ENCODE measurements at places on chromosomes 7 and 10.
A peak's percentile ranks its signal among the peaks of the same experiment; 100 is the strongest.

DNA sequence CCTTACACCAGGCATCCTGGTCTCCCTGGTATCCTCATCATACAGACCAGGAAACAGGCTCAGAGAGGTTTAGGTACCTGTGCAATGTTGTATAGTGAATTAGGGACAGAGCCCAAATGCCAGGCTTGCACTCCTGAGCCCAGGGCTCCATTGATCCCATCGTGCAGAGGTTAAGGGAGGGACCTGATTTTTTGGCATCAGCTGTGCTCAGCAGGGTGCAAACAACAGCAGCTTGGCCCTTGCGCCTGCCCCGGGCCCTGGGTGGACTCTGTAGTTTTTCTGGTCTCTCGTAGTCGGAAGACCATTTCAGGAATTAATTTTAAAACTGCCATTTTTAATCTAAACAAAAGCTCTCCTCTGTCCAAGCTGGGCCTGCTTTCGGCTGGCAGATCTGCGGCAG lies 79.2 kb downstream of the COL26A1 start:
- no peak for DNase-seq

GRCh38 chr7:83427884-83428283 lies 221.1 kb downstream of the SEMA3E start:
- no peak for DNase-seq

GRCh38 chr7:35384761-35385700 lies 131.1 kb upstream of the TBX20 start:
- no peak for DNase-seq

DNA sequence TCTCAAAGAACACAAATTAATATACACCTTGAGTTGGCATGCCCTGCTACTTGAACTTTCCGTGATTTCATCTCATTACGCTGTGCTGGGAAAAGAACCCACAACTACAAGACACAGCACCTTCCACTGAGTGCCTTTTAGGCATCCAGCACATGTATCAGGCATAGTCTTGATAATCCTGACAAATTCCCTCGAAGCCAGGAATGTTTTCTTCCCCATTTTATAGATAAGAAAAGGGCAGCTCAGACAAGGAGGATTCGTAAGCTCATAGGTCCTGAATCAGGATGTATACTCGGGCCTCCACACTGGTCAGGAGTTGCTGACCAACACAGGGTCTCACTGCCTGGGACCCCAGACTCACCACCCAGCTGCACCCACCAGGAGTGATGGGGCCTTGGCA lies 368.6 kb downstream of the TNS3 start:
- DNase-seq, result no peak

- DNase-seq, result peak; percentile 68
These were observed 88.7 kb upstream of the MYL10 start for GRCh38 chr7:101717628-101718357.

GRCh38 chr7:157570531-157571200 lies 233.9 kb downstream of the DNAJB6 start:
- DNase-seq, result no peak

GRCh38 chr7:26200038-26200443 lies 505 bp downstream of the HNRNPA2B1 start:
- DNase-seq, result no peak

- DNase-seq, result no peak
These were observed 110.1 kb downstream of the CDK14 start for GRCh38 chr7:90706072-90706716.

- no peak for DNase-seq
These were observed 104.3 kb downstream of the CREB5 start for GRCh38 chr7:28516390-28517172.

DNA sequence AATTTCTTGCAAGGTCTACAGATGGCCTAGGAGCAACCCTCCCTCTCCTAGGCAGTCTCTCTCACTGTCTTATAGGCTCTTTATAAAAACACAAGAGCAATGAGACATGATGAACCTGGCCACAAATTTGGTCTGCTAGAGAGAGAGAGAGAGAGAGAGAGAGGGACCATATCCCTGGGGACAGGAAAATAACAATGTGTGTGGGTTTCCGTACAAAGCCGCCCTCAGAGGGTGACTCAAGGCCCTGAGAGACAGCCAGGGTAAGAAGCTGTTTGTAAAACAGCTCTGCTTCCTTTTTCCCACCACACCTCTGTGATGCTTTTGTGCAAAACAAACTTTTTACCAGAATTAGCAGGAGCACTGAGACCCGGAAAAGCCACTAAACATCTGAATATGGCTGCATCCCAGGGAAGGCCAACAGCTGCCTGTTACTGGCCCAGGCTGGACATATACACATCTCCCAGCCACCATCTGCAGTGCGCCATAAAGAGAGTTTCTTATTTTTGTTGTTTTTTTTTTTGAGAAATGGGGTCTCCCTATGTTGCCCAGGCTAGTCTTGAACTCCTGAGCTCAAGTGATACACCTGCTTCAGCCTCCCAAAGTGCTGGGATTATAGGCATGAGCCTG lies 18.4 kb downstream of the GIMAP5 start:
- no peak for DNase-seq

GRCh38 chr10:60340973-60341372 lies 48.7 kb downstream of the ANK3 start:
- no peak for DNase-seq

- no peak for DNase-seq
These were observed 17.8 kb downstream of the KCP start for GRCh38 chr7:128892521-128893250.

- DNase-seq, result no peak
These were observed 20.9 kb downstream of the MAP3K8 start for GRCh38 chr10:30454744-30455510.

- no peak for DNase-seq
These were observed 146.3 kb upstream of the CELF2 start for GRCh38 chr10:10871352-10871751.

DNA sequence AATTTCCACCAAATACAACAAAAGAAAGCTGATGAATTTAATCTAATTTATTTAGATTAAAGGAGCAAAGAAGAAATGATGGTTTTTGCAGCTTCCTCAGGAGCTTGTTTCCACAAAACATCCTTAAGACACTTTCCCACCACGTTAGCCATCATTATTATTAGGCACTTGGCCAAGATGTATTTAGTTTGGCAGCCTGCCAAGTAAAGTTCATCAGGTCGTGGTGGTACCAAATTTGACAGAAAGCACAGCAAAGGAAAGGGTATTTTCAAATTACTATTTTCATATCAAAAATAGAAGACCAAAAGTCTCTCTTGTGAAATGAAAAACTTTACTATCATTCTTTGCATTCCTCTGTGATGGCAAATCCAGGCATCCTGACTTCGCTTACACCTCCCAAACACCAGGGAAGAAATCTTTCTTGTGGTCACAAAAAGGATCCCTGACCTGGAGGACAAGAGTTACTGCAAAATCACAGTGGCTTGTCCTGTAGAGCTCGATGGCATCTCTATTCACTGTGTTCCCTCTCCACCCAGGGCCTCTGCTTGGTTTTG lies 123.1 kb upstream of the INHBA start:
- peak; percentile 47 for DNase-seq

GRCh38 chr10:65194555-65194954 lies 1673.4 kb downstream of the REEP3 start:
- no peak for DNase-seq

- DNase-seq, result no peak
These were observed 322.3 kb downstream of the WDR37 start for GRCh38 chr10:1378473-1378872.

DNA sequence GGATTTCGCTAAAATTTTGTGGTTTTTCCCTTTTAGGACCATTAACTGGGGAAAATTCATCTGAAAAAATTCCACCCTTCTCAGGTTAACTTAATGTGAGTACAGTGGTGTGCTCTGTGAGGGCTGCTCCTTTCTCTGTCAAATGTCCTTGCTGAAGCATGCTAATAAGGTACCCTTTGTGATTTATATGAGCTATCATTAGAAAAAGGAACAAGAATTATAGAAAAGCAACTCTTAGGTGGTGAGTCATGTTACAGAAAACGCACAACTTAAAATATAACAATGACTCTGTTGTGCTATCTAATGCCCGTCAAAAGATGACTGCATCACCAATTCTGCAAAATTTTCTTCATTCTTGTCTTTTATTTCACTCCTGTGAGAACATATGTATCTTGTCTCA lies 162.0 kb upstream of the MAGI2 start:
- DNase-seq, result no peak

DNA sequence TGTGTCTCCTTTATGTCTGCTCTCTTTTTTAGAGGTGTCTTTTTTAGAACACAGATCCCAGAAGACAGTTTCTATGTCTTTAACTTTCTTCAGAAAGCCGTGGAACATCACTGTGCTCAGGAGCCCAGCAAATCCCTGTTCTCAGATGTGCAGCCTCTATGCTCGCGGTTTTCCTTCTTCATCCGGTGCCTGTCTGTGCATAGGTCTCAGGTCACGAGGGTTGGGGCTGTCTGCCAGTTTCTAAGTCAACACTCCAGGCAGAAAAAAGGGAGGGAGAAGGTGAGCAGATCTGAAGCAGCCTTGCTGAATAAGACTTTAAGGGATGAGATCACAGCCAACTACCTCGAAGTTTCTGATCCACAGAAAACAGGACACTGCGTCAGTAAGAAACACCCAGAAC lies 68.5 kb downstream of the CRTAC1 start:
- no peak for DNase-seq

Data from HS-5 (cell line).